ENCODE measurements at places on chromosomes 2 and 18.

GRCh38 chr2:100767810-100768806 lies 51.8 kb upstream of the NPAS2 start:
- no peak for DNase-seq

- DNase-seq, result no peak
Observed at GRCh38 chr2:231425811-231426703, 30.5 kb downstream of the B3GNT7 start.

- no peak for DNase-seq
Observed at GRCh38 chr2:127623388-127624319, 22.3 kb upstream of the GPR17 start.

- no peak for DNase-seq
Observed at GRCh38 chr2:174664084-174664759, 66.6 kb upstream of the WIPF1 start.

DNA sequence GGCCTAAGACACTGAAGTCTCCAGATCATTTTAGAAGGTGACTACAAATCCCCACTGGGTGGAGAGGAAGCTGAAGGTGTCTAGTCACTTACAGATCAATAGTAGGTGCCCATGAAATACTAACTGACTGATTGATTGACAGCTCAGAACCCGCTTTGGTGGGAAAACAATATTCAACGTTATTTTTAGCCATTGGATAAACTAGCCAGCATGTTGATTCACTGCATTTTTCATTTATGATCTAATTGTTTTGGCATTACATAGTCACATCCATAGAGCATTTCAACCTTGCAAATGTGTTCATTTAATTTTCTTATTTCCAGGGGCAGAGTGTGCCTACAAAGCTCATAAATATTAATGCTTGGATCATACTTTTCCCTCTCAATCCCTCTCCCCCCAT lies 162.3 kb downstream of the MREG start:
- no peak for DNase-seq

Measured in NCI-H1436 treated with DMSO at 0.1 percent for 48 hours (cell line).